ENCODE measurements at places on chromosomes 12 and 14.

DNA sequence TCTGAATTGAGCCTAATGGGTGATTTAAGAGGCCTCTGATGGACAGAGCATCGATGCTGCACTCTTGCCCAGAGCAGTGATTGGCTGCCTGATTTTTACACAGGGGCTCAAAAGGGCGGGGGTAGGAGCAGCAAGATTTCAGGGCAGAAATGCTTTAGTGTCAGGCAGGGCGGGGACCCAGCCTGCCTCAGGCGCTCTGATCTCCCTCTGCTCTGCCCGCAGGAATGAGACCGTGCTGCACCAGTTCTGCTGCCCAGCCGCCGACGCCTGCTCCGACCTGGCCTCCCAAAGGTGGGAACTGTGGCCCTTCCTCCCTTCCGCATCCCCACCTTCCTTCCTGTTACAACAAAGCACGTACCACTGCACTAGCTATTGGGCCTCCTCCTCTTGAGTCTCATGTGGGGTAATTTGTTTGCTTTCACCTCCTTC lies 32.4 kb downstream of the IQSEC3 start:
- peak; percentile 8 for DNase-seq

- no peak for DNase-seq
These were observed 56.7 kb downstream of the MSRB3 start for GRCh38 chr12:65335021-65335714.

DNA sequence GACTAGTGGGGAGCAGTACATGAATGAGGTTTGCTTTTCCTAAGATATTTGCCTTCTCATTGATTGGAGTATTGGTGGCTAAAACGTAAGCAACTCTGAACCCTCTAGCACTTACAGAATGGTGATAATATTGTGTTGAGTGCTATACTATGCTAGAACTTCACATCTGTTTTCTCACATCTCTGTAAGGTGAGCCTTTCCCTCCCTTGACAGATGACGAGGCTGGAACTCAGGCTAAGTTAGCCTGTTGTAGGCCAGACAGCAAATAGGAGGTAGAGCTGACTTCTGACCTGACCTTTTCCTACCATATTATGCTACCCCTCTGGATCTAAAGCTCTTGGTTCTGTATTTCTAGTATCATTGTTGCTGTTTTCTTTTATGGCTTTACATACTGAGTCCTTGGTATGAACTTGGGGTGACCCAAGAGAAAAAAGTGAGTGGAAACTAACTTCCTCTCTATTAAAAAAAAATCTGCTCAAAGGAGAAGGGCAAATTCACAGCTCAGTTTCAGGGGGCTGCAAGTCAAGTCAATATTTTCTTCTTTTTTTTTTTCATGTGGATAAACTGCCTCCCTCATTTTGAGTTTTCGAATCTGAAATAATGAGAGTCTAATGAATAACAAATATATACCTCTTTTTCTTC lies 85.9 kb downstream of the CRADD start:
- DNase-seq = no peak

DNA sequence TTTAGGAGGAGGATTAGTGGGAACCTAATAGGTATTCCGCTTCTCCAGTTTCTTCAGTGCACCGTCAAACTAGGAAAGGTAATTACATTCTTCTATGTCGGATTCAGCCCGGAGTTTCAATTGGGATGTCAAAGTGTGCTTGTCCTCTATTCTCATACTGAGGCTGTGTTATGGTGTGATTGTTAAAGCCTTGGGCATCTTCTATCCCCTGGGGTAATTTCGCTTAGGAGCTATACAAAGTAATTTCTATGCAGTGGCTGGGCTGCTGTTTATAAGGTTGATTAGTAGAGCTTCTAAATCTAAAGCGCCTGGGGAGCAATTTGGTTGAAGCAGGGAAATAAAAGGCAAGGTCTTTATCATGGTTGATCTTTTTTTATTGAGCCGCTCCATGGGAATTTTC lies 399.6 kb downstream of the ZFP36L1 start:
- DNase-seq = no peak

- DNase-seq = peak; percentile 64
These were observed 1318.4 kb downstream of the TMEM121 start for GRCh38 chr14:106844608-106845285.

- no peak for DNase-seq
These were observed 171.5 kb downstream of the NUAK1 start for GRCh38 chr12:105967038-105967776.

GRCh38 chr14:100708425-100709288 lies 18.0 kb upstream of the DLK1 start:
- DNase-seq = peak; percentile 94

DNA sequence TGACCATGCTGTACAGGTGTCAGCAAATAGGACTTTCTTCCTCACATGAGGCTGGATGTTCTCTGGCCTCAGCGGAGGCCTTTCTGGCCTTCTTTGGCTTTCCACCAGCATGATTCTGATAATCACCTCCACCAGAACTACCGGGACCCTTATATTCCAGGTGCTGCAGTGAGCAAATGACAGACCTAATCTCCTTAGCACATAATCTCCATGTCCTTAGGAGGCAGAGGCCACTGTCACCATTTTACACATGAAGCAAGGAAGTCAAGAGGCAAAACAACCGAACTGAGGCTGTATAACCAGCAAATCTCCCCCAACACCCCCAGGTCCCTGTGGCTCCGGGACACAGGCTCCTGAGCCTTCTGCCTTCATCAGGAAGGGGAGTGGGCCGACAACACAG lies 91.2 kb downstream of the ITPK1 start:
- no peak for DNase-seq

- no peak for DNase-seq
These were observed 64.9 kb downstream of the RIC8B start for GRCh38 chr12:106839333-106839732.

- no peak for DNase-seq
These were observed 9.2 kb upstream of the ZNF385A start for GRCh38 chr12:54393743-54394142.

DNA sequence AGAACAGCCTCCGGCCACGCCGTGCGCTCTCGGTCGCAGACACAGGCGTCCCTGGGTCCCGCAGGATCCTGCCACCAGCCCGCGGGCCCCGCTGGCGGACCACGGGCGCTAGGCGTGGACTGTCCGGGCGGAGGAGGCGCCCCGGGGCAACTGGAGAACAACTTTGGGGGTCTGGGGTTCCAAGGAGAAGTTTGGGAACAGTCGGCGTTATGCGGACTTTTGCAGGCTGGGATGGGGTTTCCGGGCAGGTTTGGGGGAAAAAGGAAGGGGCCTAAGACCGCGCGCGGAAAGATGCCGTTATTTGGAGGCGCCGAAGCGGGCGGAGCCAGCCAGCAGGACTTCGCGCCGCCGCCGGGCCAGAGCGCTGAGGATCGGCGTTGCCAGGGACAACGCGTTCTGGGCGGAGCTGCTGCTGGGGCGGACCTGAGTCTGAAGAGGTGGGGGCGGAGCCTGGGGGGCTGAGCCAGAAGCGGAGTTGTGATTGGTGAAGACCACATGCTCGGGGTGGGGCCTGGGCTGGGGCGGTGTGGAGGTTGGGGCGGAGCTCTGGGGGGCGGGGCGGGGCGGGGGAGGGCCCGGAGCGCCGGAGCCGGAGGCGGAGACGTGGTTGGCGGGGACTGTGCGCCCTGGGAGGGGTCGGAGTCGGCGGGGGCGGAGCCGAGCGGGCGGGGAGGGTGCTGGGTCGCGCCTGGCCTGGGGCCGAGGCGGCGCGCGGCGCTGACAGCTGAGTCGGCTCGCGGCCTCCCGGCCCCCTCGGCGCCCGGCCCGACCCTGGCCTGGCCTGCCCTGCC lies at the start of gene CYP46A1:
Gene CYP46A1, plus strand, starts transcription at position 680 of the 791 bp plus-strand sequence. CDS start 120 bp downstream, outside the sequence.
- DNase-seq = peak; percentile 100

DNA sequence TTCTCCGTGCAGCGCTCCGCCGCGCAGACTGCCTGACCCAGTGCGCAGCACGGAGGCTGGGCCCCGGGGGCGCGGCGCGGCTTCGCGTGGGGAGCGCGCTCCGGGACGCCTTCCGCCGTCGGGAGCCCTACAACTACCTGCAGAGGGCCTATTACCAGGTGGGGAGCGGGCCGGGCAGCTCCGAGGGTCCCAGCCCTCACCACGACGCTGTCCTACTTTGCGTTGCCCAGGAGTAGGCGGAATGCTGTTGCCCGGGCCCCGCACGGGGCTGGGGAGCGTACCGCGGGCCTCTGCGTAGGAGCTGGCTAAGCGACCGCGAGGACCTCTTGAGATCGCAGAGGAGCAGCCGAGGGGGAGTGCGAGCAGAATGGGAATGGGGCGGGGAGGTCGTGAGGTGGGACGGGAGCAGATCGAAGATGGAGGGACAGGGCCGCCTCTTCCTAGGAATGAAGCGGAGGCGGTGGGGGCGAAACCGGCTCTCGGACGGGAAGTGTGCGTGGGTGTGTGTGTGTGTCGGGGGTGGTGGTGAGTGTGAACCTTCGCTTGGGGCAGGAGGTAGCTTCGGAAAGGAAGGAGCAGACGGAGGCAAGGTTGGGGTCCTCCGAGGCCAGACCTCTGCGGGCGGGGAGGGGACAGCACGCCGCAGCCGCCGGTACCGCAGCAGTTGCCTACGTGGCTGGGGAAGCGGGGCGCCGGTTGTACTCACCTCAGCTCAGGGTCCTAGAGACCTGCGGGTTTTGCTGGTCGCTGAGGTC lies 751 bp downstream of the P3H3 start:
- DNase-seq = peak; percentile 56

DNA sequence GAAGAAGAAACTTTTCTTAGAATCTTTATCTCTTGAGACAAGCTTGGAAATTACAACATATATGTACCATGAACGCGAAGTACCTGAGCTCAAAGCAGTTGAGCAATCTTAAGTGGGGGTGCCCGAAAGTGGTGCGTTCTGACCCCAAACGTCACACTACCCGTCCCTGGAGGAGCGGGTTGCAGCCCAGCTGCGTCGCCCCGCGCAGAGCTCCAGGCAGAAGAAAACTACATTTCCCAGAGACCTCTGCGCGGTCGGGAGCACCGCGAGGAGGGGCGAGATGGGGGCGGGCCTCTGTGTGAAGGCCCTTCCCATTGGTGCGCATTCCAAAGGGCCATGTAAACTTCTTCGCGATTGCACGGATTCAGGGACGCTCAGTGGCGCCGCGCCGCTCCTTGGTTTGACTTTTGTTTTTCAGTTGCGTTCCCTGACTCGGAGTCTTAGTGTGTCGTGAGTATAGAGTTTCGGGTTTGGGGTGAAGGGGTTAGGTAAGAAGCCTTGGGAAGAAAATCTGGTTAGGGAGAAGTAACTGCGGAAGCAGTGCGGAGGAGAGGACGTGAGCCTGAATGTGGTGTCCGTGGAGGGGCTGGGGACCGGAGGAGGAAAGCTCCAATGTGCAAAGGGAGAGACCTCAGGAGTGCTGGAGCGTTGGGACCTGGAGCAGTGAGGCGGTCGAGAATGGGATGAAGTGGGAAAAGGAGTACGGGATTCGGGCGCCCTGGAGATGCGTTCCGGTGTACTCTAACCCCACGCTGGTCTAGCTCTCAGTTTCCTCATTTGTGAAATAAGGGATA lies at the start of gene CCDC77:
Gene CCDC77, plus strand, starts transcription at position 410 of the 794 bp plus-strand sequence. CDS start 7,740 bp downstream, outside the sequence.
- DNase-seq = peak; percentile 98

- DNase-seq = peak; percentile 61
These were observed 129.1 kb upstream of the TBX3 start for GRCh38 chr12:114812858-114813761.

DNA sequence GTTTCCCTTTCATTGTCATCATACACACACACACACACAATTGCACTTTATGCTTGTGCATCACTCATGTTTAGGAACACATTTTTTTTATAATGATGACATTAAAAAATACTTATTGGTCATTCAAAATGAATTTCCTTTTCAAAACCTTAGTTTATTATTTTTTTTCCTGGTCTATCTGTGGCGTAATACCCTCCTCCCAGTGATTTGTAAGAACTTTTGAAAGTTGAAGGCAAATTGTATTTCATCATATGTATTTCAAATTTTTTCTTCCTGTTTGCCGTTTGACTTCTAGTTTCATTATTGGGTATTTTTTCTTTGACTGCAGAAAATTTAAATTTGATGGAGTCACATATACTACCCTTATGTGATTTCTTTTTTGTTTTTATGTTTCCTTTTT lies 2.5 kb upstream of the LRRK2 start:
- no peak for DNase-seq

GRCh38 chr14:75736845-75737485 lies 75.9 kb downstream of the TTLL5 start:
- no peak for DNase-seq

GRCh38 chr12:82671673-82672195 lies 15.0 kb upstream of the TMTC2 start:
- no peak for DNase-seq

DNA sequence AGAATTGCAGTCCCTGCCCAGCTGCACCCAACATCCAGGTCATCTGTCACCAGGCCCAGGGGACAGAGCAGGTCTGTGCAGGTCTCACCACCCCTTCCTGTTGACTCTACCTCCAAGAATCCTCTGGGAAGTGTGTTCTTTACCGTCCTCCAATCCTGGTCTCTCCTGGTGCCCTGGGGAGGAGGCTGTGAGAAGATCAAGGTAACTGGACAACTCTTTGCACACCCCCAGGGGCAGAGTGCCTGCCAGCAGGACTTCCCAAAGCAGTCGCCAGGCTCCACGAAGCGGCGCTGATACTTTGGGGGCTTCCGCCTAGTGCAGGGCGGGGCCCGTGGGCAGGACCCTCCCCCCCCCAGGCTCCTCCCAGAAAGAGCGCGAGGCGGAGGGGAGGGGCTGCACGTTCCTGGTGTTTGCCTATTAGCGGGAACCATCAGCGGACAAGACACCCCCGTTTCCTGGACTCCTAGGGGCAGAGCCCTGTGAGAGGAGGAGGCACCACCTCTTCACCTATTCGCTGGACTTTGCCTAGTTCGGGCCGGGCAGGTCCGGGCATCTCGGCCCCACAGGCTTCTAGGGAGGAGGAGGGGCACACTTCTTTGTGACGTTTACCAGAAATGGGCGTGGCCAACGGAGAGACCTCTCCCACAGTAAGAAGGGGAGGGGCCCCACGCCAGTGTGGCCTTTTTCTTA lies 918.0 kb downstream of the AACS start:
- peak; percentile 25 for DNase-seq

DNA sequence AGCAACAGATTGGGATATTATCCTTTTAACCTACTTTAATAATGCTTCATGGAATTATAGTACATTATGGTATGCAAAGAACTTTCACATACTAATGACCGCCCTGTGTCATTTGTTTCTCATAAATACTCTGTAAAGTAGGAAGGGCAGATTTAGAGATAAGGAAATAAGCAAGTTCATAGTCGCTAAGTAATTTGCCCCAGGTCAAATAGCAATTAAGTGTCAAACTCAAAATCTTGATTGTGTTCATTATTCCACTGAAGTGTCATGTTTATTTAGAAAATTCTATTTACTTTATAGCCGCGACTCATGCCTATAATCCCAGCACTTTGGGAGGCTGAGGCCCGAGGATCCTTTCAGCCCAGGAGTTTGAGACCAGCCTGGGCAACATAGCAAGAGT lies 98.7 kb upstream of the ATF1 start:
- DNase-seq = no peak

DNA sequence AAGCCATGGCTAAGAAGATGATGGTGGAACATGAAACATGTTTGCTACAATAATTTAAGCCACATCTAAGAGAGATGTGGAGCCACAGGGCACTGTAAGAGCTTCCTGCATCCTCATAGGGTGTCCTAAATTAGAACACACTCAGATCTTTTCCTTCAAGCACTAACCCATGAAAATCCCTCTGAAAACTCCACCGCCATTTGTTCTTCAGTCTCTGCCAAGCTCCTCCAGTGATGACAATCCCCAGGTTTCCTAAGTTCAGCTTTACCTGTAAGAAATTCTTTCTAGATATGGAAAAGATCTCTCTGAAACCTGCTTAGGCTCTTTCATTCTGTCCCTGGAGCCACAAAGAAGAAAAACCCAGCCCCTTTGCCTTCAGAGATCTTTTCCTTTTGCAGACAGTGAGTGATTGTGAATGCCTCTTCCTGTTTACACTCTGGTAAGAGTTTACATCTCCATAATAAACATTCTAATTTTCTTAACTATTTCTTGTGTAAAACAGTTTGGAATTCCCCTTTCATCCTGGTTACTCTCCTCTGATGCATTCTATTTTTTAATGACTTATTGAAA lies 907.2 kb downstream of the VRK1 start:
- no peak for DNase-seq

- no peak for DNase-seq
These were observed 5.7 kb downstream of the PAWR start for GRCh38 chr12:79685068-79685467.

All from stomach (tissue), 19 donors.